ENCODE measurements at places on chromosomes 16 and 17.

- DNase-seq, result no peak
Measured at GRCh38 chr16:2779151-2779920, 2.3 kb upstream of the ELOB start.

- no peak for DNase-seq
Measured at GRCh38 chr16:3830625-3831254, 49.8 kb downstream of the CREBBP start.

DNA sequence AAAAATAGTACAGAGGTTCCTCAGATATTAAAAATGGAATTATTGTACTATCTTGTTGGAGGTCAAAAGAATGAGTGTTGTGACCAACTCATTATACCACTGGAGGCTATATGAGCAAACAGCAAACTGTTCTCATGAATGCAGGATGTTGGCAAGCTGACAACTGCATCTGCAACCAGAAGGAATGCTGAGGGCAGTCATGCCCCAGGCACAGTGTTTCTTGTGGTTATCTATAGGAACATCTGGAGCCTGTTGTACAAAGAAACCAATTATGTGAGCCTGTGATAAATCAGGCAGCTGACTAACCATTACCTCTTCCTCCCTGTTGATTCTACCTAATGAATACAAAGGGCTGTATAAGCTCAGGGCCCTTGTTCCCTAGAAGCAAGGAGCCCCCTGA, 2057.1 kb downstream of the TP53TG3F start:
- DNase-seq, result no peak

DNA sequence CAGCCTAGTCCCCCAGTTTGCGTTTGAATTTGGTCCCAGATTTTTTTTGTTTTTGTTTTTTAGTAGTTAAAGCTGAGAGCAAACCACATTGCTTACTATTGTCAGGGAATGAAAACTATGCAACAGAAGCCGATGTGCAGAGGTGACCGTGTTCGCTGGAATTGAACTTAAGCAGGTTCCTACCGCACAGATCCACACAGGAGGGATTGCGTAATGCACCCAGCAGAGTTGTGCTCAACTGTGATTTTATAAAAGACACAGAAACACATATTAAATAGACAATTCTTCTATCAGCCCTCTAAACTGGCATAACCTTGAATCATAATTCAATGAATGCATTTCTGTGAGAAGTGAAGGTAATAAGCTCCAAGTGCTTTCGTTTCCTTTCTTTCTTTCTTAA, 443.0 kb downstream of the WWOX start:
- DNase-seq, result no peak

DNA sequence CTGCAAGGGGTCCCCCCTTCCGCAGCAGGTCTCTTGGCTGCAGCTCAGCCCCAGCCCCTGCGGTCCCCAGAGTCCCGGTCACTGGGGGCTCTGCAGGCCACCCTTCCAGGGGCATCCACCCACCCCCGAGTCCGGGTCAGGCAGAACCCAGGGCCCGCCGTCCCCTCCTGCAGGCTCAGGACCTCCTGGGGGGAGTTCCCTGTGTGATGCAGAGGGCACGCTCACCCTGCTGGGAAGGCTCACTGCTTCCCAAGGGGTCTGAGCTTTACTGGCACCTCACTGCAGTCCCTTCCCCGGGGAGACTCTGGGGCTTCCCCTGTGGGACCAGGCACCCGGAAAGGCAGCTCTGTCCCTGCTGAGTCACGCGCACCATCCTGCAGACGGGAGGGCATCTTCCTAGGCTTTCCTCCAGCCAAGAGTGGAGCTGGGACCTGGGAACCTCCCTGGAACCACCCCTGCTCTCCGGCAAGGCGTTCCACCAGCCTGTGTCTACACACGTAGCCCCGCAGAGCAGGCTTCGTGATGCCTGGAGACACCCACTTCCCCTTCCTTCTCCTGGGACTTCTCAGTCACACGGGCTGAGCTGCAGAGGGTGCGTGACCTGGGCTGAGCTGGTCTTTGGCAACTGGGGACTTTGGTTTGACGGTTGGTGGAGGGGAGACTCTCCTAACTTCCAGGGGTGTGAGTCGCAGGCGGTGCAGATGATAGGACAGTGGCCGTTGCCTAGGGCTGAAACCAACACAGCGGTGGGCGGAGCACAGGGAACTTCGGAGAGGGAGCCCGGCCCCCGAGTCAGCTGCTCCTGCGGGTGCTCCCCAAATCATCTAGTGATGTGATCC, 23.4 kb downstream of the SLC25A10 start:
- no peak for DNase-seq

GRCh38 chr17:71338396-71338795, 782.4 kb upstream of the SOX9 start:
- no peak for DNase-seq

GRCh38 chr17:13393841-13394710, 207.7 kb downstream of the HS3ST3A1 start:
- DNase-seq, result no peak

DNA sequence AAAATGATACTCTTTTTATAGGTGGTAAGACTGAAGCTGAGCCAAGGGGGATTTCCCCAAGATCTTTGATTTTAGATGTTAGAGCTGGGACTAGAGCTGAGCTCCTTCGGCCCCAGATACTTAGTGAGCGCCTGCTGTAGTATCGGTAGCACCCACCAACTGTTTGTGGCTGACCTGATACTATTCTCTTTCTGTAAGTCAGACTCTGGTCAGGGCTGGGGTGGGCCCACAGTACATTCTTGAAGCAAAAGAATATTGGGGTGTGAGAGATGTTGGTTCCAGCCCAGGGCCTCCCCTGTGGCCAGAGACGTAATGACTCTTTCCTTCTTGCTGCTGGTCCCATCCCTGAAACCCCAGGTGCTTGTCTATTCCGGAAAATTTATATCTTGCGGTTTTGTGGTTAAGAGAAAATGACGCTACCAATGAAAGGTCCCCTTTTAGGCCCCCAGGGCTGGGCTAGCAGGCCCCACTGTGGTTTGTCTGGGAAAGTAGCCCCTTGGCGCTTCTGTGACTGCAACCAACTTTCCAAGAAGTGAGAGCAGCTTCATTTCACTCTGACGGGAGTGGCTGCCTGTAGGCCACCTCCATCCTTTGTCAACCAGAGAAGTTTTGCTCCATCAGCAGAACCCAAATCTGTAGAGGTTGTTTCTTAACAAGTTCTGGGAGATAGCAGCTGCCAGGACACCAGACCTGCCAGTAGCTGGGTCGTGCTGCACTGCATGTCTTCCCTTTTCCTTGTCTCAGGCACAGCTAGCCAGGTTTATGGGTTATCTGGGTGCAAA, 86.4 kb upstream of the LGALS9 start:
- DNase-seq, result peak; percentile 80

DNA sequence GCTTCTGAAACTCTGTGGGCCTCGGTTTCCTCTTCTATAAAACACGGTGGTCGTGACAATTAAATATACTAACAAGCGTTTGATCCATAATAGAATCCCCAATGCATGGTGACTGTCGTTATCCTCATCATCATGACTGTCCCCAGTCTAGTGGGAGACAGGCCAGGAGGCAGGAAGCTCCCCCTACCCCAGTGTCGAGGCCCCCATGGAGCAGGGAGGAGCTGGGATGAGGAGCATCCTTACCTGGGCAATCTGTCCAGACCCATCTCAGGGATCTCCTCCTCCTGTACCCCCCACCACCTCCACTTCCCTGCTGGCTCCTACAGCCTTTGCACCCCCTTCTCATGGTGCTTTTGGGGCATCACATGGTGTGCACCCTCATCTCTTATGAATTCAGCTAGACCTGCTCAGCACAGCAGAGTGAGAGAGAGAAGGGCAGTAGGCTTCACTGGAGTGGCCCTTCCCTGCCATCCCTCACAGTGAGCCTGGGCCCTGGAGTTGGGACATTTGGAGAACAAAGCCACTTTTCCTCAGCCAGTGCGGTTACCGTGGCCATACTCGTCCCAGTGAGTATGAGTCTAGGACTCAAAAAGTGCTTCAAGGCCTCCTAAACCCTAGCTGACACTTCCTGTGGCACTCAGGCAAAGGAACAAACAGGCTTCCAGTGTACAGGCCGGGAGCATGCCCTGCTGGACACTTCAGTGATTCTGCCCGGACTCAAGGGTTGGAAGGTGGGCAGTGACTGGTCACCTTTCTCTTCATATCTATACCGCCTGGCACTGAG, 148.6 kb downstream of the CLEC16A start:
- DNase-seq, result no peak

DNA sequence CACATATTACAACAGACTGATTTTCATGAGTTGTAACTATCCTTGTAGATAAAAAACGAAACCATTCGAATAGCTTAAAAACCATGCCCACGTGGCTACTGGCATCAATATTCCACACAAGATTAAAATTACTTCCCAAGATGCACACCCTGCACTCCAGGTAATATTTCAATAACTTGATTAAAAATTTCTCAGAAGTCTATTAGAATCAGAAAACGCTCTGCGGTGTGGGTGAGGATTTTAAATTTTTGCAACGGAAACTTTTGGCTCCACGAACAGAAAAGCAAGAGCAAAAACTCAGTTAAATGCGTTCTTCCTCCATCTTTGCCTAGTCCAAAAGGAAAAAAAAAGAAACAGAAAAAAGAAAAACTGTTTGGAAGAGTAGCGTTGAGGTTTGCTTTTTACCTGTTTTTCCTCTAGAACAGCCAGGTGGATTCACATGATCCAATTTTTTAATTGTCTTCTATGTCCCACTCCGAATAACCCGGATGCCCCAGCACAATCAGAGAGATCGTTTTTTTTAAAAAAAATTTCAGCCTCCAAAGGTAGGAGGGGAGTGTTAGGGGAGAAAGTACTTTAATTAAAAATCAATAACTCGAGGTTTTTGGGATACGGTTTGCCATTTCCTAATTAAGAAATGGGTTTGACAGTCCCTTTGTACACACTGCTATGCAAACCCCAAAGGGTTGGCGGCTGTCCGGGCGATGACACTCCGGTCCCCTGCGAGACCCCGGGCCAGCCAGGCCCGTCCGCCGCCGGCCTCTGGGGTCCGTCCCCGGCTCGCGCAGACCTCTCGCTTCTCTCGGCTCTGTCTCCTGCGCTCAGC, 708 bp upstream of the NFAT5 start:
- no peak for DNase-seq

DNA sequence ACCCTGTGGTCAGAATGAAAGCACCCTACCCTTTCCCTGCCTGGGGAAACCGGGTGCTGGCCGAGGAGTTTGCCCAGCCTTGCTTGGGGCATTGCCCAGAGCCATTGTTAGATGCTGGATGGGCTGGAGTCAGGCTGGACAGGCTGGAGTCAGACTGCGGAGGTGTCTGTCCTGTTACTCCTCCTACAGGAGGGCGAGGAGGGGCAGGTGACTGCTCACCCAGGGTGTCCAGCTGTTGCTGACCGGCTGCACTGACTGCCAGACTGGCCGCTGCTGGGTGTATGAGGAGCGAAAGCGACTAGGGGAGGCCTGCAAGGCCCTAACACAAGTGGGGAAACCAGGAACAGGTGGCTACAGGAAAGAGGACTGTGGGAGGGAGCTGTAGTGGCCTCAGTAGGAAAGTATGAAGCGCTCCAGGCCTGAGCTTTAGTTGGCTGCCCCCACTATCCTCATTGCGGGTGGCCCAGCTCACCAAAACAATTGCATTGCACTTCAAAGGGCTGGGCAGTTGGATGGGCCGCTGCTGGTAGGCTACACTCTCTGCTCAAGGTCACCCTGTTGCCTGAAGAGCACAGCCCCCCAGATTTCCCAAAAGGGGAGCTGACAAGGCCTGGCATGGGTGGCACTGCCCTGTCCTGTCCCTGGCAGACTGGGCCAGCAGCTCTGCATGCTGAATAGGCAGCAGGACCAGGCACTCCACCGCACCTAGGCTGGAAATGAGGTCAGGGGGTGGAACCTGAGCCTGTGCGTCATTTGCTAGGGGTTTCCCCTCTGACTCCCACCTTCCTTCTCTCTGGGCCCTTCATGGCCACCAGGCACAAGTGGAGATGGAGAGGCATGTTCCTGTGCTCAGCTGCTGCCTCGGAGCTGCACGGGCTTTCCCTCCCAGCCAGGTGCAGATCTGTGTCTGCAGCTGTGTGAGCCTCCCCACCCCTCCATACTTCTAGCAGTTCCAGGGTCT, 18.4 kb downstream of the LDHD start:
- DNase-seq, result peak; percentile 78

DNA sequence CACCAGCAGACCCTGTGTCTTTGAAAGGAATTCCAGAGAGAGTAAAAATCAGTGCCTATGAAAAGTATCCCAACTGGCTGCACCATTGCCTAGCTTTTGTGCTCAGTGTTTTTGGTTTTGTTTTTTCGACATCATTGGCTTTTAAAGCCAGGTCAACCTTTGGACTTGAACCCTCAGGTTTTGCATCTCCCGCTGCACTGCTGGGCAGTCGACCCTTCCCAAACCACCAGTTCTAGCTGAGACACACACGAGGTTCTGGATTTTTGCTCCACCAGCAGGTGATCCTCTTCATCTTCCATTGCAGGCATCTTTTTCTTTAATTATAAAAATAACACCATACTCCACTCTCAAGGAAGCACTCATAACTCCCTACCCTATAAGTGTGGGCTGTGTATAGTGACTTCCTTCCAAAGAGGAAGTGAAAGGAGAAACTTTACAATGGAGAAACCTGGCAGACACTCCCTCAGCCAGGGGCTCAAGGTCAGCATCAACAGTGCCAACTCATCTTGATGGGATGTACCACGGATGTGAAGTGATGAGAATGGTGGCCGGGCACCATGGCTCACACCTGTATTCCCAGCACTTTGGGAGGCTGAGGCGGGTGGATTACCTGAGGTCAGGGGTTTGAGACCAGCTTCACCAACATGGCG, 57.8 kb downstream of the BMERB1 start:
- DNase-seq, result no peak

GRCh38 chr16:83682116-83682867, 125.5 kb upstream of the HSBP1 start:
- no peak for DNase-seq

GRCh38 chr17:57038486-57038885, 46.6 kb upstream of the AKAP1 start:
- no peak for DNase-seq

DNA sequence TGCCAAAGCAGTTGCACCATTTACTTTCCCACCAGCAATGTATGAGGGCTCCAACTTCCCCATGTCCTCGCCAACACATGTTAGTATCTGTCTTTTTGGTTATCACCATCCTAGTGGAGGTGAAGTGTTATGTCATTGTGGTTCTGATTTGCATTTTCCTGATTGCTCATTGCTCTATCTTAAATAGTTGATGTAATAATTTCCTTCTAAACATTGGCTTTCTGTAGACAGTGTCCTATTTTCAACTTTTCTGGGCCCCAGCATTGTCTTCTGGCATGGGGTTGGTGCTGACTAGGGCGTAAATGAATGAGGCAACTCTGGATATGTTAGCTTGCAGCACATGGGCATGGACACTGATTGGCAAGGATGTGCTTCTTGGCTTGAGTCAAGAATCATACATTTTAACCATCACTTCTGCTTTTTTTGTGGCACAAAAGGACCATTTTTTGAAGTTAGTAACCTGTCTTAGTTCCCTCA, 25.1 kb downstream of the PLCG2 start:
- DNase-seq, result no peak

GRCh38 chr16:84378567-84378966, 10.2 kb downstream of the ATP2C2 start:
- no peak for DNase-seq

DNA sequence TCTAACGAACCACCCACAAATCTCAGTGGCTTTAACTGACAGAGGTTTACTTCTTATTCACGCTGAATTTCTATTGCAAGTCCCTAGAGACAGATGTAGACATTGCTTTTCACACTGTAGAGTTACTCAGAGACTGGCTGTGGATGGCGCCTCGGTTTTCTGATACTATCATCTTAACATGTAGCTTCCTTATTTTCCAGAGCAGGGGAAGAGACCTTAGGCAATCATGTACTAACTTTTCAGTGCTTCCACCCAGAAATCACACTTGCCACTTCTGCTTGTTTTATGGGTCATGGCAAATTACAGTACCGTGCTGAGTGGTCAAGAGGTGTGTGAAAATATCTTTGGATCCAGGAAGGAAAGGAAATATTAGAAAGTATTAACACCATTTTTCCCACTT, 65.4 kb downstream of the MAF start:
- DNase-seq, result no peak
